Articular chondrocyte of knee joint (primary cell): ENCODE measurements at places on chromosomes 3 and 15. TPM values are rescaled to one million over a fixed set of nuclear protein-coding genes. Genes with fewer than 3 reads are reported as not detected.

C2CD4A gene
- total RNA-seq: 0.11 and 0.26 TPM in 2 replicates

SLC28A1 gene
- total RNA-seq: not detected in 2 replicates

ACKR4 gene
- total RNA-seq: 3.7 and 5.3 TPM in 2 replicates

INKA1 gene
- 2.5 and 2.8 TPM in 2 replicates for total RNA-seq

UROC1 gene
- not detected in 2 replicates for total RNA-seq

MKRN2OS gene
- total RNA-seq: not detected in 2 replicates

MUSTN1 gene
- 0.39 TPM in 1 of 2 replicates, not detected in the other for total RNA-seq

DYNLT2B gene
- total RNA-seq: 11.5 and 18.6 TPM in 2 replicates

DUOXA2 gene
- total RNA-seq: not detected in 2 replicates

GOLIM4 gene
- total RNA-seq: 59.2 and 67.3 TPM in 2 replicates

PRR20G gene
- total RNA-seq: not detected in 2 replicates

SLC12A8 gene
- 1.6 and 2.3 TPM in 2 replicates for total RNA-seq

SEMA5B gene
- 0.13 and 0.32 TPM in 2 replicates for total RNA-seq

CSTA gene
- 0.65 and 3.1 TPM in 2 replicates for total RNA-seq

RGMA gene
- 2.9 and 4.1 TPM in 2 replicates for total RNA-seq

STAB1 gene
- total RNA-seq: 4.5 and 5.7 TPM in 2 replicates

KBTBD13 gene
- total RNA-seq: not detected in 2 replicates

MEGF11 gene
- not detected in 2 replicates for total RNA-seq

CDHR4 gene
- 0.13 TPM in 1 of 2 replicates, not detected in the other for total RNA-seq

TLR9 gene
- total RNA-seq: 0.13 TPM in 1 of 2 replicates, not detected in the other

HTR3C gene
- not detected in 2 replicates for total RNA-seq

ALG1L2 gene
- 0.91 TPM in 1 of 2 replicates, not detected in the other for total RNA-seq
